ENCODE measurements at places on chromosomes 5 and 9. TPM values are rescaled to one million over a fixed set of nuclear protein-coding genes. Genes with fewer than 3 reads are reported as not detected.
A peak's percentile ranks its signal among the peaks of the same experiment; 100 is the strongest.

PRR7 gene
- polyA plus RNA-seq: 11.7 TPM

DNA sequence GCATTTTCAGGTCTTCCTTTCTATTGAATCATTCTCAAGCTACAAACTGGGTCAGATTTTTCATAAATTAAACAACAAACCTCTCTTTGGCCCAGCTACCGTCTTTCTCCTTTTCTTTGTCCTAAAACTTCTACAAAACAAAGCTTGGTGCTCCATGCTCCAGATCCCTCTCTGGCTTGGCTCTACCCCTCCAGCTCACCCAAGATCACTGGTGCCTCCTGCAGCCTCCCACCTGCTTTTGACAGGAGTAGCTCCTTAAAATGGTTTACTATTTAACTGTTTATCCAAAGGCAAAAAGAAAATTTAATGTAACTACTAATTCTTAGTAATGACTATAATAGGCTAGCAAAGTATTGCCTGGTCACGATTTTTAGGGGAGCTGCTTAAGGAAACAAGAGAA, 10.7 kb upstream of the SERINC5 start:
- no peak for DNase-seq

DNA sequence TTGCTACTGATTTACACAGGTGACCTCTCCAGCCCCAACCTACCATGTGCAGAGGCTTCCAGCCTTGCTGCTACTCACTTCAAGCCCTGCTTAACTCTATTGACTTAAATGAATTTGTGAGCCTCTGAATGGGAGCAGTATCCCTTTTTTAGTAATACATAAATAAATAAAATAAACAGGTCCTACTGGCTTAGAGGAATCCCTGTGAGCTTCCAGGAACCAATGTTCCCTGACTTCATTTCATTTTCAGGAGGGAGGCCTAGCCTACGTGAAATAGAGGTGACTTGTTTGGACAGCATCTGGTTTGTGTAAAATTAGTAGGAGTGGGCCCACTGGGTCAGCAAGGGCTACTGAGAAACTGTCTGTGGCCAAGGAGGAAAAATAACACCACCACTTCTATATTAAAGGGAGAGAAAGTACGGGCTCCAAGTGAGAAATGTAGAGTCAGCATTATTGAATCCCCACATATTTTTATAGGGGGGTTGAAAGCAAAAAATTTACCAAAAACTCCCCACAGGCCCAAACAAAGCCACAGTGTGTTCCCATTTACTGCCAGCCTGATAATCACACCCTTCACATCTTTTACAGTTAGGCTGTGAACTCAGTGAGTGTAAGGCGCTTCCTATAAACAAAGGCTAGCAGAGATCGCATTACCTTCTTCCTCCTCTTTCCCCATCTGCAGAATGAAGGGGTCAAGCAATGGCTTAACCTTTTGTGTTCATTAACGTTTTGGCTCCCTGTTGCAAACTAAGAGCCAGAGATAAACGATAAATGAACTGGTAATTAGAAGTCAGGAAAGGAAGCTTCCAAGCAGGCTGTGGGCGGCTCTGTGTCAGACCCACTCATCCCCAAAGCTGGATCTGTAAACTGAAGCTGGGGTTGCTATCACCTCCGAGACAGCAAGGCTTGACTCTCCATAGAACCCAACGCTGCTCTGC, 138.8 kb upstream of the LIFR start:
- DNase-seq: no peak

DNA sequence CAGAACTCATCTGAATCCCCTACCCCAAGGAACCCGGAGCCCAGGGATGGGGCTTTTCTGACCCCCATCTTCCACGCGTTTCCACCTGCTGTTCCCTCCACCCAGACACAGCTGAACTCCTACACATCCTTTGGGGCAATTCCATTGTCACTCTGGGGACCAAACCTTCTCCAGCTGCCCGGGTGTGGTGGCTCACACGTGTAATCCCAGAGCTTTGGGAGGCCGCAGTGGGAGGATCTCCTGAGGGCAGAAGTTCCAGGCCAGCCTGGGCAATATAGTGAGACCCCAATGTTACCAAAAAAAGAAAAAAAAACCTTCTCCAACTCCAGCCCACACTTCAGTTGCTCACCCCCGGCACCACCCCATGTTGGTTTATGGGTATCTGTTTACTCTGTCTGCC, 8.1 kb downstream of the EPB41L4B start:
- DNase-seq: no peak

RUFY1 gene
- polyA plus RNA-seq: 34.6 TPM

LCN15 gene
- polyA plus RNA-seq: not detected

LCN2 gene
- not detected for polyA plus RNA-seq

DNA sequence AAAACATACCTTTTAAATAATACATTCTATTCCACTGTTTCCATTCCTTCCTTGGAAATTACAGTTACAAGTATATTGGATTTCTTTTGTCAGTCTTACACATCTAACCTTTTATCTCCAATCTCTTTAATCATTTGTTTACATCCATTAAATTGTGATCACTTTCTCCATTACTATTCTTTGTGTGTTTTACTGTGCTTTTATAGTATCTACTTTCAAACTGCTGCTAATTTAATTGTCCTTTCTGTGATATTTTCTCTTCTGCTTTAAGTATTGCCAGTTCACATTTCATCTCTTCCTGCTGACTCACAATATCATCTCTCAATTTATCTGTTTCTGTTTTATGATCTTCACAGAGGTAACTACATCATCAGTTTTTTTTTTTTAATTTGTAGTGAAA, 39.6 kb downstream of the AGTPBP1 start:
- DNase-seq: no peak

- DNase-seq: no peak
These were observed 91.1 kb downstream of the SNCAIP start for GRCh38 chr5:122402955-122403685.

DNA sequence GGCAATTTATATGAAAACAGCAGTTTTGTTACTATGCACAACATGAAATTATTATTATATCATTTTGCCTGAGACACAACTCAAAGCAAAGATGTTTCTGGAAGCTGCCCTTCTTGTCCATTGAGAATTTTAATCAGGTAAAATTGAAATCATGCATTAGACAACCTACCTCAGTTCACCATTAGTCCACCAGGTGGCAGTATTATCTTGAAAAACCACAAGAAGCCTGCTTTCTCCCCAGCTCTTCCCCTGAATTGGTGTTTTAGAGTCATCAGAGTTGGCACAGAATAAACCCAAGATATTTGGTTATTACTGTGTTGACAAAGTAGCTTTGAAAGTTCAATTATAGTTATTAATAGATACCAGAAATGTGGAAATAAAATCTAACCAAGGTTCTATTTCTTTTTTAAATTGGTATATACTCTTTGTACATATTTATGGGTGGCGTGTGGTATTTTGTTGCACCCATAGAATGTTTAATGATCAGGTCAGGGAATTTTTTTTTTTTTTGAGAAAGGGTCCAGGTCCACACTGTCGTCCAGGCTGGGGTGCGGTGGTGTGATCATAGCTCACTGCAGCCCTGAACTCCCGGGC, 25.7 kb downstream of the UTP15 start:
- DNase-seq: peak; percentile 64

TNC gene
- not detected for polyA plus RNA-seq

DNA sequence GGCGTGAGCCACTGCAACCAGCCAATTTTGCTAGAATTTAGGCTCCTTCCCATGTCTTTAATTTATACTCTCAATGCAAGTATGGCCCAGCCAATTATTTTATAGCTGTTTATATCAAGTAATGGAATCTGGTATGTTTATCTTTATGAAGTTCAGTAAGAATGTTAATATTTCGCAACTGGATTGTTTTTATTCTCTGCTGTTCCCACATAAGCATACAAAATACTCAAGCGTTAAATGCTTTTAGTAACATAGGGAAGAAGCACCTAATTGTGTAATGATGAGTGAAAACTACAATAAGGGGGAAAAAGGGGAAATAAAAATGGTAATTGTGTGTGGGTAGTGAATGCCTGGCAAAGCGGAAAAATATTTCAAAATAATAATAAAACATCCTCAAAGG, 21.3 kb downstream of the PWWP2A start:
- no peak for DNase-seq

DNA sequence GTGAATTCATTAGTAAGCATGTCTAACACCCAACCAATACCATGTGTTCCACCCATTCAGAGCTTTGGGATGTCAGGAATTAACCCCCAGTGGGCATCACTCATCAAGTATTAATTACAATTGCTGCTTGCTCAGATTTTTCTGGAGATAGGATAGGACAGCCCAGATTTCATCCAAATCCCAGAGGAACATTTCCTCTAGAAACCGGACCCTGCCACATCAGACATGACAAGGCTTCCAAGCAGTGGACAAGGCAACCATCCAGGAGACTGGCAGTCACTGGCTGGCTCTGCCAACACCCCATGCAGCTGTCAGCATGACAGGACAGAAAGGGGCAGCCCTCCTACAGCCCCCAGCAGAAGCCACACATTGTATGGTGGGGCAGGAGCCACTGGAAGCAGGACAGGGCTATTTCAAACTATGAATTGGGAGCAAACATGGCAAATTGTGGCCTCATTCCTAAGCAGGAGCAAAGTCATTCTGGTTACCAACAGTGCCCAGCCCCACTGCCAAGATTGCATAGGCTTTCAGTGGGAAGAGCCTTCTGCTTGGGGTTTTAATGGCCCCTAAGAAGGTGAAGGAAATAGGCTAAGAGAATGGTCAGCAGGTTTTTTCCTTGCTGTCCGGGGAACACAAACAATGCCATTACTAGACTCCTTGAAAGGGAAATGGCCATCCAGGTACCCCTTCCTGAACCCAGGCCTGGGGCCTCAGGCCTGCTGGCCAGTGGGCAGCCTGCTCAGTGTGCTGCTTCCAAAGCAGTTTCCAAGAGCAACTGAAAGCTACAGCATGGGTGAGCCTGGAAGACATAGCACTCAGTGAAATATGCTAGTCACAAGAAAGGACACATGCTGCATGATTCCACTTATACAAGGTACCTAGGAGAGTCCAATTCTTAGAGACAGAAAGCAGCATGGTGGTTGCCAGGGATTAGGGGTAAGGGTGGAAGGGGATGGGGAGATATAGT, 294.7 kb upstream of the SLC30A5 start:
- no peak for DNase-seq

- peak; percentile 7 for DNase-seq
These were observed 679 bp downstream of the DOLK start for GRCh38 chr9:128946571-128947276.

GRCh38 chr5:12242950-12243888, 339.0 kb upstream of the CTNND2 start:
- DNase-seq: no peak

- no peak for DNase-seq
These were observed 190.8 kb downstream of the MED10 start for GRCh38 chr5:6187501-6187900.

DNA sequence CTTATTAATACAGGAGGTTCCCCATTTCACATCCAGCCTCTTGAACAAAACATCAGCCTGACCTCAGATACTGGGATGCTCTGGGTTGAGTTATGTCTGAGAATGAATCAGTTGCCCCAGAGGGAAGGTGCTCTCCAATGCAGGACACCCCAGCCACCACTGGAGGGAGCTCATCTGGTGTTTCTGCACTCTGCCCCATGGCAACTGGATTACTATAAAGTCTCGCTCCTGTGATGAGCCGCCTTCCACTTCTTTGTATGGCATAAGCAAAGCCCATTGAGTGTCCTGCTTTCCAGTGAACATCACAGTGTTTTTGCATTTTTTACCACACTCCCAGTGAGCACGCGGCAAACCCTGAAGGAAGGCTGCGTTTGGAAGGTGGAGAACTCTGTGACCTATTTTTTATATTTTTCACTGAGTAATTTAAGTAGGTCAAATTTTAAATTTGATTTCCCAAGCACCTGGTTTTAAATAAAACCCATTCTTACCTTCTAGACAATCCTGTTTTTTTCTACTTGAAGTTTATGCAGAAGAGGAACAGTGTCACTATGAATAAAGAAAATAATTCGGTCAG, 176.9 kb upstream of the WWC1 start:
- peak; percentile 19 for DNase-seq
